HuH-7.5 (cell line): ENCODE measurements at places on chromosomes 2 and 18.

GRCh38 chr2:229586012-229586411 is 128.3 kb downstream of the DNER start:
- DNase-seq, result no peak

DNA sequence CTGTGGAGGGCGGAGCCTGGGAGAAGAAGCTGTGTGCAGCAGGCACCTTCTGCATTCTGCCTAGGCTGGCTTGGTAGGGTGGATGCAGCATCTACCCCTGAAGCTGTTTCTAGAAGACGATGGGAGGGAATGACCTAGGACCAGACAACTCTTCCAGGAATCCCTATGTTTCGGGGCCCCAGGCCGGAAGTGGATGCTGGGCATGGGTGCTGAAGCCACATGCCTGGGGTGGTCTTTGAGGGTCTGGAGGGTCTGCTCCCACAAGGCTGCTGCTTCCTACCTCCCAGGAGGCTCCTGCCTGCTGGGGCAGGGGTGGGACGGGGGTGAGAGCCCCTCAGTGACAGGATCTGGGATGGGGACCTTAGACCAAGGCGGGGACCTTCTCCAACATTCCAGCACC is 61.0 kb downstream of the CIB4 start:
- DNase-seq, result no peak

DNA sequence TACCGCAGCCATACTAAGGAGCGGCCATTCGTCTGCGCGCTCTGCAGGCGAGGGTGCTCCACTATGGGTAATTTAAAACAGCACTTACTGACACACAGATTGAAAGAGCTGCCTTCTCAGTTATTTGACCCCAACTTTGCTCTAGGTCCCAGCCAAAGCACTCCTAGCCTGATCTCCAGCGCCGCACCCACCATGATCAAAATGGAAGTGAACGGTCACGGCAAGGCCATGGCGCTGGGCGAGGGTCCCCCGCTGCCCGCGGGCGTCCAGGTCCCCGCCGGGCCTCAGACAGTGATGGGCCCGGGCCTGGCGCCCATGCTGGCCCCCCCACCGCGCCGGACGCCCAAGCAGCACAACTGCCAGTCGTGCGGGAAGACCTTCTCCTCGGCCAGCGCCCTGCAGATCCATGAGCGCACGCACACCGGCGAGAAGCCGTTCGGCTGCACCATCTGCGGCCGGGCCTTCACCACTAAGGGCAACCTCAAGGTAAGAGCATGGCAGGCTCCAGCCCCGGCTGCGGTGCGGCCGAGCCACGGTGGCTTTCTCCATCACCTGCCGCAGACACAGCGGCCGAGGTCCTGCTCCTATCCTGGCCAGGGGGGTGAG is 15.5 kb downstream of the SALL3 start:
- no peak for DNase-seq

DNA sequence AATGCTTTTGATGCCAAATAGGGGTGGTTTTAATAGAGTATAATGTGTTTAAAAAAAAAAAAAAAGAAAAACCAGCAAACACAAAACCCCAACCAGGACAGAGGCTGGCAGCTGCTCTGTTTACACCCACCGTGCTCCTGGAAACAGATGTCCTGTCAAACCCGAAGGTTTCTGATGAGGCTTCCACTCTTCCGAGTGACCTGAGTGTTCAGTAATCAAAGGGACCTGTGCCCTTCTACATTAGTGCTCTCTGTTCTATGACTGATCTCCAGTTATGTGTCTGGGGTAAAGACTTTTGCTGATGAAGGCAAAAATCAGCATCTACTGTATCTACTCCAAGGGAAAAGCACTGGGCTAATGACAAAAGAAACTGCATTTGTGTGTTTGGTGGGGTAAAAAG is 3.5 kb upstream of the KLHL29 start:
- DNase-seq, result no peak

DNA sequence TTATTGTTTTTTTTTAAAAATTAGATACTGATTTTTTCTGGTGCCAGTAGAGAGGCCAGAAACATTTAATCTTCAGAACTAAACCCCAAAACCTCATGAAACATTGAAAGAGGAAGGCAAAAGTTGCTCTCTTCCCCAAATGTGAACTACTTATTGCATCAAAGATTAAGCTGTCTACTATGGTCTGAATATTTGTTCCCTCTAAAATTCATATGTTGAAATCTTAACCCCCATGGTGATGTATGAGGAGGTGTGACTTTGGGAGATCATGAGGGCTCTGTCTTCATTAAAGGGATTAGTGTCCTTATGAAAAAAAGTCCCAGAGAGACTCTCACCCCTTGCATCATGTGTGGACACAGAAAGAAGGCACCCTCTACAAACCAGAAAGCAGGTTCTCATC is 28.2 kb upstream of the SLC8A1 start:
- DNase-seq, result no peak

DNA sequence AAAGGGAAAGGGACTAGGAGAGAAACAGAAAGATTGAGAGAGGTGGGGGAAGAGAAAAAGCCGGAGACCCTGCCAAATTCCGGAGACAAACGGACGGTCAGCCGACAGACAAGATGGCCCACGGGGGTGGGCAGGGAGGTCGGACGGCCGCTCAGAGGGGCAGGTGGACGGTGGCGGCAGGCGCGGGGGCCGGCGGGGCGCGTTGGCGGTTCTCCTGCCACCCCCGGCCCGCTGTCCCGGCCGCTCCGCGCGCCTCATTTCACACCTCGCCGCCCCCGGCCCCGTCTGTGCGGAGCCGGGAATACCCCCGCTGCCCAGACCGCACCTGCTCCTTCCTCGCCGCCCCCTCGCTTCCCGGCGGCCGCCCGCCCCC is 935 bp downstream of the SLC30A3 start:
- no peak for DNase-seq

DNA sequence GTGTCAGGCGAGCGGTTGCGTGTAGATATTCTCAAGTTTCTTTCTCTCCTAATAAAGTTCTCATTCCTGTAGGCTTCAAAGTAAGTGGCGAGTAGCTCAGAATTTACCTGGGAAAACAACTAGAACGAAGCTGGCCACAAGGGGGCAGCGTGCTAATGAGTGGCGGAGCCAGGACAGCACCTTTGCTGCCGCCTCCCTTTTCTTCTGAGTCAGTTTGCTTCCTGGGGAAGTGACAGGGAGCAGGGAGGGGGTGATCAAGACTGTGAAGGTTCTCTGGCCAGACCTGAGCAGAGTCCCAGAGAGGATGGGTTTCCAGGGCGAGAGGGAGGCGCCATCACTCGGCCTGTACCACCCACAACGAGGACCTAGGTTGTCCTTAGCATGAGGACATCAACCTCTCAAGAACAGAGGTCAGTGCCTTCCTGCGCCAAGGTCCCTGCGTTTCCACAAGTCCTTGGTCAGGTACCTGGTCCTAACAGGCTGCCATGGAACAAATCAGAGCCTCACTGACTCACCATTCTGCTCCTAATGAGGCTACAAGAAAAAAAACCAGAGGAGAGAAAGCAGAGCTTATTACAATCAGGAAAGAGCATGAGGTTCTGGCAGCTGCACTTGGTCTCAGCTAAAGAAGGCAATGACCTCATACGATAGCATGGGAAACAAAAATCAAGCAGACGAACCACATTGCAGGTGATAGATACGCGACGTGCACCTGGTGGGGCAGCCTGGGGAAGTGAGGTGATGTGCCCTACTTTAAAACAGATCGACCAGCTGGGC is 98.7 kb downstream of the PLB1 start:
- DNase-seq, result peak; percentile 75

GRCh38 chr2:144227427-144228105 is 292.4 kb downstream of the ZEB2 start:
- no peak for DNase-seq

DNA sequence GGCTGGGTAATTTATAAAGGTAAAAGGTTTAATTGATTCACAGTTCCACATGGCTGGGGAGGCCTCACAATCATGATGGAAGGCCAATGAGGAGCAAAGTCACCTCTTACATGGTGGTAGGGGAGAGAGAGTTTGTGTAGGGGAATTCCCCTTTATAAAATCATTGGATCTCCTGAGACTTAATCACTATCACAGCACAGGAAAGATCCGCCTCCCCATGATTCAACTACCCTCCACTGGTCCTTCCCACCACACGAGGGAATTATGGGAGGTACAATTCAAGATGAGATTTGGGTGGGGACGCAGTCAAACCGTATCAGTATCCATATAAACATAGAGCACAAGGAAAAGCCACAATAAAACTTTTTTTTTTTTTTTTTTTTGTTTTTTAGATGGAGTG is 172.6 kb upstream of the PIEZO2 start:
- DNase-seq, result no peak

DNA sequence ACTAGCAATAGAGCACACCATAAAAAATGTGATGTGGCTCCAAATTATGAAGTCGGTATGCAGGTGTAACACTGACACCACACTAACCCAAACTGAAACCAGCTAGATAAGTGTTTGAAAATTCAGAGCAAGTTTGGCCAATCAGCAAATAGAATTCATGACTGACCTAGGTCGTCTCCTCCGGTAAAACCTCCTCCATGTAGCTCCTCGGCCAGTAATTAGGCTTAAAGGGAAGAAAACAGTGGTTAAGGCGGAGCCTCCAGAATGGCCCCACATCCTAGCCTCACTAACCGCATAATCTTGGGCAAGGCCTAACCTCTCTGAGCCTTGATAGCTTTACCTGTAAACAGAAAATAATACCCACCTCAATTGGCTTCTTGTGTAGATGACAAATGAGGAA is 30.1 kb downstream of the C1D start:
- DNase-seq, result no peak

DNA sequence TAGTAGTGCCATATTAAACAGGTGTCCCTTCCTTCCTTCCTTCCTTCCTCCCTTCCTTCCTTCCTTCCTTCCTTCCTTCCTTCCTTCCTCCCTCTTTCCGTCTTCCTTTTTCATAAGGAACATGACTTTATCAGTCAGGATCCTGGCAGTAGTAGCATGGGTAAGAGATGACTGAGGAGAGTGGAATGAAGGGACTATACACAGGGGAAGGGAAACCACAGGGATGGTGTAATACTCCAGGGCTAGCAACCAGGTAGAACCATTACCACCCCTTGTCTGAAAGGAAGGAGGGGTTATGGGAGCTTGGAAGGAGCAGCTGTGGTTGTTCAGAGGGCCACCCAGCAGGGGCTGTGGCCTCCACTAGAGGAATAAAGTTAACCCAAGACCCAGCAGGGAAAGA is 23.2 kb upstream of the KDM3A start:
- DNase-seq, result no peak

DNA sequence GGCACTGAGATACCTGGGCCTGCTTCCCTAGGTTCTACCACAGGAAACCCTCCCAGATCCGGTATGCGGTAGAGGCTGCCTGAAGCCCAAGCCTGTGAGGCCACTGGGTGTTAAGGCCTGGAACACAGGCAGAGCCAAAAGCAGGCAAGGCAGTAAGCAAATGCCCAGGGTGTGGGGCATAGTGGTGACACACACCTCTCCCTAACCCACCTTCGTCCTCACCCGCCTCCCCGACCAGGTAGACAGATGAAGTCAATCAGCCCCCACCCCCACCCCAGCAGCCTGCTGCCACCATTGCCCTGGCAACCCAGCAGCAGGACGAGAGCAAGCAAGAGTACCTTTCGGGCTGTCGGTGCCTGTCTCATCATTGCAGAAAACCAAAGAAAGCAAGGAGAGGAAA is 6.1 kb downstream of the DCTN1 start:
- DNase-seq, result no peak

GRCh38 chr2:183010112-183010511 is 28.1 kb downstream of the NCKAP1 start:
- DNase-seq, result no peak

DNA sequence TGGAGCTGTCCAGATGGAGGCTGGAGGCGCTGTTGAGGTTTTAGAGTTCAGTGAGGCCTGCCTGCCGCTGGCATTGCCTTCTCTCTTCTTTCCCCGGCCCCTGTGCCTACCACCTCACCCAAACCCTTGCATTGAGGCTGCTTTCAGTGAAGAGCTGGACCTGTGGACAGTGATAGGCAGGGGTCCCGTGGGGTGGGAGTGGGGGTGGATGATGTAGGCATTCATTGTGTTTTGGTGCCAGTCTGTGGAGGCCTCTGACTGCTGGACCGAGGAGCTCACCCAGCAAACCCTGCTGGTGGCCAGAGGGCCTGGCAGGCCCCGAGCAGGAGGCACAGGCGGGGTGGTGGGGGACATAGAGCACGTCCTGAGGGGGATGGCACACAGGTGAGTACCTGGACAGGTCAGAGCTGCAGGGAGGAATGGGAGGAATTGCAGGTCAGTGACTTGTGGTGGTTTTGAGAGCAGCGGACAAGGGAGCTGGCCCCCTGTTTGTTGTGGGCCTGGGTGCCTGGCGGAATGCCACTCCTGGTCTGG is 35.6 kb downstream of the NGEF start:
- DNase-seq, result no peak

DNA sequence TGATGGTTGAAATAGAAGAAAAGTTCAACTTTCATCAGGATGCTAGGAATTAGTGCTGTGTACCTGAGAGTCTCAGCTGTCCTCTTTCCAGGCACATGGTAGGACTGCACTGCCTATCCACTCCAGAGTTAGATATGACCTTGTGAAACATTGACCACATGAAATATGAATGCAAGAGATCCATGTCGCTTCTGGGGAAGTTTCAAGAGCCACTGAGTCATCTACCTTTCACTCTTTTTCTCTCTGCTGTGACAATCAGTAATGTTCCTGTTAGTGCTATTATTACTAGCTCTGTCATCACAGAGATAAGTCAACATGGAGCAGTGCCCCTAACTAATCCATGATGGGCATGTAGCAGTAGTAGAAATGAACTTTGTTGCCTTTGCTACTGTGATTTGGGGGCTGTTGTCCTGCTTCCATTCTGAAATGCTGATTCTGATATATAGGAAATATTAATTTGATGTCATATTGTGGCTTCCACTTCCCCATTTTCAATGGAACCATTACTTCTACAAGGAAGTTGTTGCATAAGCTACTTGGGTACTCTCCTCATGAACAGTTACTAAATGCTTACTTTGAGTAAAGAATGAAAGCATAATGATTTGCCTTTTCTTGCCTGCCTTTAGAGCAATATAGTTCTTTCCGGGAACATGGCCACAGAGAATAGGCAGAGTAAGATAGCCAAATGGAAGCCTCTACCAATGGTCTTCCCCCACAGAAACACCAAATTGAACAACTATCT is 192.8 kb upstream of the ZNF521 start:
- DNase-seq, result no peak

GRCh38 chr18:55362303-55362702 is 225.7 kb downstream of the TCF4 start:
- DNase-seq, result no peak

DNA sequence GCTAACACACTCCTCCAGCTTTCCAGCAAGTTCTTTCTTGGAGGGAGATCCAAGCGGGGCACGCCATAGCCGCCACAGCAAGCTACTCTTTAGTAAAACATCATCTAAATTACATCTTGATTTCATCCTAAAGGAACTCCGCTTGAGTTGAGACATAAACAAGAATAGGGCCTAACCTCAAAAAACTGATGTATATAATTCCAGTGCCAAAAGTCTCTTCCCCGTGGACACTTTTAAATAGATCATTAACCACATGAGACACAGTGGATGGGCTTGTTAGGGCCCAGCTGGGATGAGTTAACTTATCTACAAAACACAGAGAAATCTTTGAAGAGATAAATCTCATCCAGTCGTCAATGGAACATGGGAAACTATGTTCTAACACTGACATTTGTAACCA is 20.8 kb upstream of the MLPH start:
- no peak for DNase-seq

- DNase-seq, result no peak
Measured at GRCh38 chr18:43396266-43396665, 119.0 kb upstream of the SYT4 start.
